Activated CD8-positive, alpha-beta memory T cell treated with anti-CD3 and anti-CD28 coated beads for 36 hours (primary cell): ENCODE measurements at places on chromosomes 1 and 21. TPM values are rescaled to one million over a fixed set of nuclear protein-coding genes. Genes with fewer than 3 reads are reported as not detected.

The TCHH gene
- total RNA-seq, result 0.17 TPM

The LAMC1 gene
- 0.15 TPM for total RNA-seq

The ZNF648 gene
- not detected for total RNA-seq

The LHX8 gene
- total RNA-seq, result not detected

The CD5L gene
- not detected for total RNA-seq

The TEKT2 gene
- total RNA-seq, result not detected

The PDZK1 gene
- total RNA-seq, result 0.21 TPM

The ANGPTL1 gene
- total RNA-seq, result not detected

The SAMD13 gene
- 0.80 TPM for total RNA-seq

The RAB3B gene
- 0.10 TPM for total RNA-seq

The LRRC3 gene
- total RNA-seq, result 1.0 TPM

The CTH gene
- 21.4 TPM for total RNA-seq

The C1orf185 gene
- not detected for total RNA-seq

The ELAPOR1 gene
- total RNA-seq, result 12.5 TPM

The USP21 gene
- 25.3 TPM for total RNA-seq

The NEK2 gene
- 17.2 TPM for total RNA-seq

The AKT3 gene
- total RNA-seq, result 38.7 TPM

The CROCC gene
- total RNA-seq, result 20.4 TPM

The NHLH2 gene
- total RNA-seq, result not detected

The SLC9C2 gene
- not detected for total RNA-seq

The DNAJC28 gene
- 0.36 TPM for total RNA-seq

The EXTL1 gene
- total RNA-seq, result not detected

The HTR6 gene
- not detected for total RNA-seq

The RXFP4 gene
- total RNA-seq, result not detected

The WNT3A gene
- not detected for total RNA-seq

The REN gene
- not detected for total RNA-seq

The PCBP3 gene
- 1.2 TPM for total RNA-seq

The RNF187 gene
- 143 TPM for total RNA-seq

The FCGR3A gene
- not detected for total RNA-seq

The RNASEL gene
- 4.2 TPM for total RNA-seq

The RGS4 gene
- total RNA-seq, result not detected

The TBX19 gene
- total RNA-seq, result 0.82 TPM

The VHLL gene
- total RNA-seq, result not detected

The TEX38 gene
- total RNA-seq, result not detected

The GRHL3 gene
- total RNA-seq, result not detected

The LINGO4 gene
- 0.08 TPM for total RNA-seq

The HCRTR1 gene
- not detected for total RNA-seq

The CELA2B gene
- not detected for total RNA-seq

The FMO3 gene
- not detected for total RNA-seq

The IRF6 gene
- 0.86 TPM for total RNA-seq

The FAM151A gene
- total RNA-seq, result not detected

The S100A3 gene
- total RNA-seq, result not detected

The LRIF1 gene
- 13.1 TPM for total RNA-seq

The SERPINC1 gene
- total RNA-seq, result not detected

The HRNR gene
- total RNA-seq, result not detected

The SPSB1 gene
- total RNA-seq, result 0.44 TPM

The MGST3 gene
- 47.9 TPM for total RNA-seq

The SSBP3 gene
- 63.2 TPM for total RNA-seq

The TMPRSS15 gene
- total RNA-seq, result not detected

The FMO2 gene
- total RNA-seq, result not detected

The PRKACB gene
- 46.0 TPM for total RNA-seq

The PBX1 gene
- total RNA-seq, result not detected

The BGLAP gene
- 1.8 TPM for total RNA-seq

The TMEM82 gene
- not detected for total RNA-seq
